Stimulated activated CD4-positive, alpha-beta T cell treated with anti-CD3 and anti-CD28 coated beads, Interleukin-12 subunit alpha, Interleukin-12 subunit beta, amount 100 ng/mL, for 24 hours (primary cell): ENCODE measurements at places on chromosomes 2 and 18.

- no peak for DNase-seq
Observed at GRCh38 chr18:37473195-37473840, 92.3 kb downstream of the CELF4 start.

DNA sequence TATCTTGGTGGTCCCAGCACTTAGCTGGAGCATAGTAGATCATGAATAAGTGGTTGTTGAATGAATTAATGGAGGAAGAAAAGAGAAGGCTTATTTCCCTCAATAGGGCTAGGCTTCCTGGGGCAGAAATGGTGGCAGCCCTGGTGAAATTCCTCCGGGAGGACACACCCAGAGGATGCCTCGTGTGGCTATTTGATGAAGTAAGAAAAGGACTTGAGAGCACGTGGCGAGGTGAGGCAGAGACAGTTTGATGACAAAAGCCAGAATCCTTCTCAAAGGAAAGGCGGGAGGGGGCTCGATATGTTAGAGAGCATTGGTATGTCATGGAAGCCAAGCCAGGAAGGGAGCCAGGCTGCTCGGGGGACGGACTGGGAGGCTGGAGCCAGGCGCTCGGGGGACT, 14.7 kb downstream of the FAM228A start:
- no peak for DNase-seq

- no peak for DNase-seq
Observed at GRCh38 chr2:73260338-73260984, 23.8 kb downstream of the FBXO41 start.

DNA sequence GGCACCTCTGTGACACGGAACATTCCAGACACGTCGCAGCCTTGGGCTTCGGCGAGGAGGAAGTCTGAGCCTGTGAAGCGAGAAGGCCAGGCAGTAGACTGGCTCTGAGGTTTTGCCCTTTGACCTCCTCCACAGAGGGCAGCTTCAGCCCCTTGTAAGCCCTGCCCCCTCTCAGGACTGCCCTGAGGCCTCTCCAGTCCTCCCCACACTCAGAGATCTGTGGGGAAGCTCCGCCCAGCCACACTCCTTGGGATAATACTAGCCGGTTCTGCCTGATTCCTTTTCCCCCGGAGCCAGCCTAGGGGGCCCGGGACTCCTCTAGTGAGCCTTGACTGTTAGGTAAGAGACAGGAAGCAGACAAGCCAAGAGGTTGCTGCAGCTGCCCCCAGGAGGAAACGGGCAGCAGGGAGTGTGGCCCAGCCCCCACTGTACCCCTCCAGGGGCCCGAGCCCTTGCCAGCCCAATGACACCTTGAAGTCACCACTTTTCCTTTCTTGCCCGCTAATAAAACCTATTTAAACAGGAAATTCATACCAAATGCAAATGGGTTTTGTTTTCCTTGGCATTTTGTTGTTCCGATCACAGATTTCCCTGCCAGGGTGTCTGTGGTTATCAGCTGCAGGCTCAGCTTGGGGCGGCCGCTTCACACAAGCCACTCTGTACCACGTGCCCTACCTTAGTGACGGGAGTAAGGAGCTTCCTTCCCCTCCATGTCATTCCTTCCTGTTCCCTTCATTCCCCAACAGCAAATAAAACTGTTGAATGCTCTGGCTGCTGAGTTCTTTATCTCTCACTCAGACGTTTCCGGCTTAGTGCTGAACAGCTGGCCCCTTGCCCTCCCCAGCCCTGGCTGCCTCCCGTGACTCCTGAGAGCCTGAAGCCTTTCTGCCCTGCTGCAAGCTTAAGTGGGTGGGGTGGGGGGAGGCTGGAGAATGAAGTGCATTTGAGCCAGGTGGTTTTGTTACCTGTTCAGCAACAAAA, 124.7 kb downstream of the CABLES1 start:
- no peak for DNase-seq

DNA sequence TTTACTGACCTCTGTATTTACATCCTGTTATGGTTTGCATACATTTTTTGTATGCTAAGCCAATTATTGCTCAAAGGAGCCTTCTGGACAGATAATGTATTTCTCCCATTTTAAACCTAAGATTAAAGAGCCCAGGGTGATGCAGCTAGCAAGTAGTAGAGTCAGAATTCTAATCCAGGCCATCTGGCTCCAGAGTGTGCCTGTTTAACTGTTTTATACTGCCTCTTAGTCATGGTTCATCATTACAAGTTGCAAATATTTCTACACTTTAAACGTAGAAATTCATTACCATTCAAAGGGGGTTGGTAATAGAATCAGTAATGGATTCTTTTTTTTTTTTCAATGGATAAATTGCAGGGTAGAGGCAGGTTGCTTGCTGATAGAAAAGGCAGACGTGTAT, 52.4 kb downstream of the EPC2 start:
- DNase-seq, result no peak

DNA sequence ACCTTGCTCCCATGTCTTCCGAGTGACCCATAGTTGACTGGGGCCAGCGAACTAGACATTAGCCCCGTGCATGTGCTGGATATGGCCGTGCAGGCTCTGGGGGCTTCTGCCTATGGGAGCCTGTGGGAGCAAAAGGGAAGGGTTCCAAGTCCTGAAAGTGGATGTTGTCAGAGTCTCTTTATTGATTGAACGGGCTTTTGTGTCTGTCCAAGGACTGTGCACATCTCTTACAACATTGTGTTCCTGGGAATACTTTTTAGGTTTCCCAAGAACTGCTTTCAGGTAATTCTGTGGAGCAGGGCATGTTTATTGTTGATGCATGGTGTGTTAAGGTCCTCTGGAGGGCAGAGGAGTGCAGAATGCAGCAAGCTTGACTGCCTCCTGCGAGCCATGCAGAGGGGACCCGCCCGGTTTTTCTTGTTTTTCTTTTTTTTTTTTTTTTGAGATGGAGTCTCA, 5.0 kb downstream of the RNF144A start:
- DNase-seq, result no peak

GRCh38 chr2:154912215-154912614, 213.7 kb downstream of the KCNJ3 start:
- no peak for DNase-seq

DNA sequence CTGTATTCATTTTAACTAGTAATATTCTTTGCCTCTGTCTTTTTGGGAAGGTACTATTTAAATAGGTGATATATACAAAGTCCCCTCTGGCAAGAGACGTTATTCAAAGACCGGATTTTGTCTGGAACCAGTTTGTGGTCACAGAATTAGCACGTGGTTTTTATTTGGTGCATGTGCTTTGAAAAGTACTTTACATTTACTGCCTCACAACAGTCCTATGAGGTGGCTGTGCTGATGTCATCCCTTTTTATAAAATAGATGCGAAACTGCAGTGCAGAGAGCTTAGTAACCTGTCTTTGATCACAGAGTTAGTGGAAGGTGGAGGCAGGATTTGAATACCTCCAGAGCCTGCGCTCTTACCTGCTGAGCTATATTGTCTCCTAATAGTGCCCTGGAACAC, 4.0 kb downstream of the LPIN1 start:
- DNase-seq, result no peak

- DNase-seq, result no peak
Observed at GRCh38 chr2:196171946-196172345, 568 bp upstream of the STK17B start.

DNA sequence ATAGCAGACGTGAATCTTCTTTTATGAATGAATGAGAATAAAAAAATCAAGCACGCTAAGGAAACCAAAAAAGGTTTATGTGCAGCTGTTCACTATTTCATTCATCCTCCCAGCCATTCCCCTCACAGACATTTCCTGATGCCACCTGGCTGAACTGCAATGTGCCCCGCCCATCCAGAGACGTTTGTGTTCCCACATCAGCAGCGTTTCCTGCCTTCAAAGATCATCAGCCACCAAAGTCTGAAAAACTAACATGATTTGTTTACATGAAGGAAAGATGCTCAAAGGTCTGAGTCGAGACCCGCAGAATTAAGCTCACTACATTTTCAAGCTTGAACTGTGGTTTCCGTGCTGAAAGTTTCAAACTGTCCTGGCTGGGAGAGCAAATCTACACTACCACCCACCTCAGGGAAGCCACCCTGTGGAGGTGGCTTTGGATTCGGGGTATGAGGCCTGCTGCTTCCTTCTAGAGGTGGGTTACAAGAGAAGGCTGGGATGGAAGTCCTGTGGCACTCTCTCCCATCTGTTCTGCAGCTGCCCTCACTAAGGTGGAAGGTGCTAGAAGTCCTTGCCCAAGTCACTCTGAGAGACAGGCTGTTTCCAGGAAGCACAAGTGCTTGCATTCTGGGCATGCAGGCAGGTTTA, 201.3 kb upstream of the OSR1 start:
- no peak for DNase-seq

GRCh38 chr2:239443666-239444567, 43.1 kb upstream of the HDAC4 start:
- no peak for DNase-seq

DNA sequence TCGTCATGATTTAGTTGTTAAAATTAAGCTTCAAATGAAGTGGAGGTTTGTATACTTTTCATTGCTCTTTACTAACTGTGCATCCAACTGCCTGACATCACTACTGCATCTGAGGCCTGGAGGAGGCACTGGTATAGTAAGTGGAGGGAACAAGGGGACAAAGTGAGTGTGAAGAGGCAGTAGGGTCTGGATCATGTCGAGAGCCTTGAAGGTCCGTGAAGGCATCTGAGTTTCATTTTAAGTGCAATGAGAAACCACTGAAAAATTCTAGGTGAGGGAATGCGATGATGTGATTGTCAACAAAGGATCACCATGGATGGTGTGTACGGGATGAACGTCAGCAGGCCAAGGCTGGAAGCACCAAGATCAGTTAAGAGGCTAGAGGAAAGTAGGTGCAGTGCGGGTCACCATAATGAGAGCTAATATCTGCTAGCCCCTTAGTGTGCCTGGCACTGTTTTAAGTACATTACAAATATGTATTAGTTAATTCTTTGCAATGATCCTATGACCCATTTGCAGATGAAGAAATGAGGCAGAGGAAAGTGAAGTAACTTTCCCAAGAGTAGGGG, 96.1 kb downstream of the CABYR start:
- no peak for DNase-seq

- DNase-seq, result no peak
Observed at GRCh38 chr2:109324861-109325260, 195.9 kb downstream of the SH3RF3 start.

DNA sequence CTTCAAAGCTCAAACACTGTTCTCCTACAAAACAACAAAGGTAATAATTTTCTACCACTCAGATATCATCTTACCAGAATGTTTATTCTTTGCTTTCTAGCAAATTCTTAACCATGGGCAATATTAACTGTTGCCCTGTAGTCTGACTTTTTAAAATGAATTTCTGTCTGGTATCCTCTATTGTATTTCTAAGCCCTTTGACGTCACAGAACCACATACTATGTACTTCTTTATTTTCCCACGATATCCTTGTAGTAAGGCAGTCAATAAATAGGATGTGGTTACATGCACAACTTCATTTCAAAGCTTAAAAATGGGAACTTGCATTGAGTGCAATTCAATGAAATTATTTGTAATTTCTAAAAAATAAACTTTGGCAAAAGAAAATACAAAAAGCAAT, 58.7 kb downstream of the THADA start:
- DNase-seq, result no peak

DNA sequence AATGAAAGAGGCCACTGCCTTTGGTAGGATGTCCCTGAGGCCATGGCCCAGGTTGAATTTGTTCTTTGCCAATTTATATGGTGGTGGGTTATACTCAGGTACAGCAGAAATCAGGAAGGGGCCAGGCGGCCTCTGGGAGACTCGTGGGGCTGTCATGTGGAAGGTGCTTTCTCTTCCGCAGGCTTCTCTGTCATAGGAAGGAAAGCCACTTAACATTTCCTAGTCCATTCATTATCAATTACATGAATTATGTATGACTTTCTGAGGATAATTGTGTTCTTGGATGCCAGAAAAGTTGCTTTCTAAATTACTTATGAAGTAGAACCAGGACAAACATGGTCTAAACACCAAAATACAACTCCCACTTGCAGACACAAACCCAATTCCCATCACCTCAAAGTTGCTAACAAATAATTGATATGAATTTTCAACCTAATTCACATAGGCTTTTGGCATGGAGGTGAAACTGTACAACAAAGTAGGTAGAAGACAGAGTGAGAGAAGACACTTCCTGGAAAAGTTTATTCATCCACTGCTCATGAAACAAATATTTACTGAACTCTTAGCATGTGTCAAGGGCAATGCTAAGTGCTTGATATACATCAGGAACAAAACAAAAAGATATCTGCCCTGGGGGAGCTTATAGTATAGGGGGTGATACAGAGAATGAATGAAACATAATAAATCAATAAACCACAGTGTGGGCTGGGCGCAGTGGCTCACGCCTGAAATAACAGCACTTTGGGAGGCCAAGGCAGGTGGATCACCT, 50.5 kb upstream of the CHMP1B start:
- DNase-seq, result no peak

GRCh38 chr2:204591225-204591624, 46.0 kb downstream of the PARD3B start:
- DNase-seq, result no peak

GRCh38 chr2:145845207-145845894, 1325.4 kb upstream of the ZEB2 start:
- no peak for DNase-seq

DNA sequence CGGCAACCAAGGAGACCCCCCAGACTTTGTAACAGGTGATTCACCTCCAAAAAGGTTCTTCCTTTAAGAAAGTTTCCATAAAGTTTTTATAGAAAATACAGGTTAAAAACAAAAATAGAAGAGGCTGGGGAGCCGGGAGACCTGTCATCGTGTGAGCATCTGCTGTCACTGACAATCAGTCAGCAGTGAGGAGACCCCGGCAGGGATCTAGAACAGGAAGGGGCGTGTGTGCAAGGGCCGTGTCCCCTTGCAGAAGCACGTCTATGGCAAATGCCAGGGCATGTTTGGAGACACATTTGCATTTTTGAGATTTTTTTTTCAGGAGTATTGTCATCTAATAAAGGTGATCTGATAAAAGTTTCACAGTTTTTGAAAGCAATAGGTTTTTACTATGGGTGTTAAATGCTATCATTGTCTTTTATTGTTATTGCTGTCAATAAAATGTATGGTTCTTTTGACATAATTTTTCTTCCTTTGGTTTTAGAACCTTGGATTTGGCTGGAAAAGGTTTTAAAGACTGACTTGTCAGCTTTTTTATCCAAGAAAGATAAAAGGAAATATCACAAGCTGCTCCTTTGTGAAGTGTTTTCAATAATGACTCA, 52.1 kb downstream of the MTCL1 start:
- no peak for DNase-seq
